ENCODE measurements at places on chromosomes 2 and 18. TPM values are rescaled to one million over a fixed set of nuclear protein-coding genes. Genes with fewer than 3 reads are reported as not detected.

NAT8 gene
- not detected for total RNA-seq

AOX1 gene
- total RNA-seq: not detected

POTEI gene
- total RNA-seq: not detected

NPPC gene
- not detected for total RNA-seq

SPC25 gene
- total RNA-seq: not detected

SUCLG1 gene
- 51.1 TPM for total RNA-seq

CCDC74A gene
- total RNA-seq: 1.4 TPM

GRCh38 chr2:165191096-165191728 is 12.6 kb downstream of the SCN3A start:
- DNase-seq: no peak

DNA sequence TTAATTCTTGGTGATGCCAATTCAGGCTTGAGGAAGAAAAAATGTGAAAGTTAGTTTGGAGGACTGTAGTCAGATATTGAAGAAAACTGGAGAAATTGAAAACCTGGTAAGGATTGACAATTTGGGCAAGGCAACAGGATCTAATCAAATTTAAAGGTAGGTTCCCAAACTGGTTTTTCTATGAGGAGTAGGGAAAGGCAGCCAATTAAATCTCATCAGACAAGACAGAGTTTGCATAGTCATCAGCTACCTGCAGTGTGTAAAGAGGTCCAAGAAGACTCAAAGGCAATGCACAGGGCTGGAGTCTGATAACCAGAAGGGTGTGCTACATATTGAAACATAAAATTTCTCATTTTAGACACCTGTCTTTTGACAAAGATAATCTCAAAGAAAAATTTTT is 16.0 kb upstream of the CAB39 start:
- DNase-seq: no peak

DNA sequence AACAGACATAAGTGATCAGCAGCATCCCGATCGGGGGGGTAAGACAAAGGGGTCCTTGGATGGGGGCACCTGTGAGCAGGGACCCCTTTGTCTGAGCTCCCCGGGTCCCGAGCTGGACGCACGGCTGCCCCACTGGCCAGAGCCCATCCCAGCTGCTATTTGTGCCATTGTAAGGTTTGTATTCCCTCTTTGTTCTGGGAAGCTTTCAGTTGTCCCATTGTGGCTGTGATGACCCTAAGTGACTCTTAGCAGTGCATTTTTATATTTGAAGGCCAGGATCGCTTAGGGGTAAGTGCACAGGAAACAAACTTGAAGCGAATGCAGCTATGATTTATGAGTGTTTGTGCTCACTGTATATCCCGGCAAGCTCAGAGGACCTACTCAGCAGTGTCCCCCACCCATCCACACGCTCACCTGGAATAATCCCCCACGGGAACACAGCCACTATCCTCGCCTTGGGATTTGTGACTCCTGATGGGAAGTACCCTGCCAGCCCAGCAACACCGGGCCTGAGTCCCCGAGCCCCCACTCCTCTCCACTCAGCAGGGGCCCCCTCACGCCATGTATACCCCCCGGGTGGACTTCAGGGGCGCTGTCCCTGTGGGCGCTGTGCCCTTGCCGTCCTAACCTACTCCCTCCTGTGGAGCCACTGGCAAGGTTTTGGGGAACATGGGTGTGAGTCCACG is 80.1 kb downstream of the MBP start:
- no peak for DNase-seq

GRCh38 chr2:144409241-144409640 is 110.7 kb downstream of the ZEB2 start:
- DNase-seq: no peak

DNA sequence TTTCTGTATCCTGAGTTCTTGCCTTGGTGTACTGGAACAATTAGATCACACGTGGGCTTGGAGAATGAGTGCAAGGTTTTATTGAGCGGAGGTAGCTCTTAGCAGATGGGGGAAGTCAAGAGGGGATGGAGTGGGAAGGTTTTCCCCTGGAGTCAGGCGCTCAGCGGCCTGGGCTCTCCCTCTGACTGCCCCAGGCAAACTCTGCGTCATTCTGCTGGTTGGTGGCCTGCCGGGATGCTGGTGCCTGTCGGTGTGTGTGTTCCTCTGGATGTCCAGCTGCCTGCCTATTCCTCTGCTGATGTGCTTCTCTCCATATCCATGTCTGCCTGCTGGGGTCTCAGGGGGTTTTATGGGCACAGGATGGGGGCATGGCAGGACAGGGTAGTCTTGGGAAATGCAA is 111.0 kb downstream of the TRIB2 start:
- no peak for DNase-seq

DNA sequence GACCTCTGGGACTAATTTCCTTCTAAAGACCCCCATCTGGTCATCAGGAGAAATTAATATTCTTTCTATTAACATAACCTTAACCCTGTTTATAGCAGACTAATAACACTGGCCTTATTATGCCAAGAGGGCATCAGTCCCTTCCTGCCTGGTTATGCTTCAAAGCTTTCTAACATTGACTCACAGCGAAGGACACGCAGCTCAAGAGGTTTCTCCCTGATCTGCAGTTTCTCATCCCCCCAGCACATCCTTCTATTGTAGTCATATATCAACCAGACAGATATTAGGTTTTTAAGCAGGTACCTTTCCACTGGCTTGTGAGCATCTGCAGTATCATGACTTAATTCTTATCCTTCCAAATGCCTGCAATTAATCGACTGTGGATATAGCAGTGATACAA is 100.0 kb upstream of the CXCR4 start:
- DNase-seq: no peak

- no peak for DNase-seq
These were observed 1531.9 kb upstream of the ACVR2A start for GRCh38 chr2:146312899-146313298.

- DNase-seq: no peak
These were observed 221.5 kb downstream of the ANKRD30B start for GRCh38 chr18:14969500-14969899.

- no peak for DNase-seq
These were observed 131.4 kb upstream of the ID2 start for GRCh38 chr2:8550481-8550880.

DNA sequence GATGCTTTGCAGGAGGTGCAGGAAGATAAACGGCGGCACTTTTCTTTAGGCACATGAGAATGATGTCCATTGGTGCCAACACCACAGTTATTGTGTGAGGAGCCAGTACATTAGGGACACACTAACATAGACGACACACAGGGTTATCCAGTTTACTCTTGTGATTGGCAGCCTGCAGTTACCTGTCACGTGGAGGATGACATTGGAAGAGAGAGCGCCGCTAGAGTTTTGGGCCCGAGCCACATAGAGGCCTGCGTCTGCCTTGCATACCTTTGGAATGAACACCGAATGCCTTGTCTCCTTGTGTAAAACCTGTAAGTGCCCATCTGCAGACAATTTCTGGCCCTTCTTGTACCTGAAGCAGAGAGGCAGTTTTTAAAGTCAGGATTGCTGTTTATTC is 26.9 kb upstream of the TTN start:
- no peak for DNase-seq

GRCh38 chr2:143071185-143071876 is 57.9 kb upstream of the ARHGAP15 start:
- no peak for DNase-seq

GRCh38 chr2:18598848-18599484 is 9.6 kb upstream of the NT5C1B start:
- no peak for DNase-seq

DNA sequence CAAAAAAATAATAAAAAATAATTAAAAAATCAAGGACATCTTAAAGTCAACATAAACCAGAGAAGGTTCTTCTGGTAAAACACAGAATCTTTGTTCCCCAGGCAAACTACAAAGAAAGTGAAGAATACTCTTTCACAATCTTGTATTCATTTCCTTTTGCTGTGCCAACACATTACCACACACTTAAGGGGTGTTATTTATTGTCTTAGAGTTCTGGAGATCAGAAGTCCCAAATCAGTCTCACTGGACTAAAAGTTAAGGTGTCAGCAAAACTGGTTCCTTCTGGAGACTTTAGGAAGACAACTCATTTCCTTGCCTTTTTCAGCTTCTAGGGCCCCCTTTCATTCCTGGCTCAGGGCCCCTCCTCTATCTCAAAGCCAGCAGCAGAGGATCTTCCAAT is 12.2 kb upstream of the CAB39 start:
- no peak for DNase-seq

GRCh38 chr18:7637269-7637668 is 70.2 kb downstream of the PTPRM start:
- no peak for DNase-seq

- DNase-seq: no peak
These were observed 3.4 kb downstream of the MBP start for GRCh38 chr18:77129150-77129551.

DNA sequence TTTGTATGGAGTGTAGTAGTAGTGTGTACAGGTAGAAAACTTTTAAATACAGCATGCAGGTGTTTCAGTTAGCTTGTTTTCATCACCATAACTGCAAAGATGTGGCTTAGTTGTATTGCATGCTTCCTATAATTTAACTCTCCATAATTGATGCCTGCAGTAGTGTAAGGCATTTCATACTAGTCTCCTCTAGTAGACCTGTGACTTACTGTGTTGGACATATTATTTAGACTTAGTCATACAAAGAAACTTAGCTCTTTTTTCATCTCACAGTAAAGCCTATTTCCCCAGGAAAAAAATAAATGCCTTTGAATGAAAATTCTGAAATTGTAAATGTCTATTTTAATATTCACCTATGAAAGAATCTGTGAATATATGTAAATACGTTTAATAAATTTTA is 52.8 kb upstream of the TWSG1 start:
- no peak for DNase-seq

DNA sequence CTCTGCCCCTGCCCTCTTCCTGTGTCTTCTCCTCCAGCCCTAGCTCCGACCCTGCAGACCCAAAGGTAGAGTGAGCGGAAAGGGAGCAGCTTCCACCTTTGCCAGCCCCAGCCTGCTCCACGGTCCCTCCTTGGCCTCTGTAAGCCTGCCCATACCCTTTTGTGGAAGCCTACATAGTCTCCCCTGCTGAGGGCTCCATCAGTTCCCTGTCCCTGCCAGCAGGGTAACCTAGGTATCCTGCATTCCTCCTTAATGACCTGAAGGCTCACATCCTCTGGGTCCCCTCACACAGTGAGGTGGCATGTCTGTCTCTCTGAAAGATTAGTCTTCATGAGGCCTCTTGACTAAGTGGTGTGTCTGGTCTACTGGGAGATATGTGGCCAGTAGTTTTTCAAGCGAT is 20.5 kb upstream of the ACKR3 start:
- DNase-seq: no peak

DNA sequence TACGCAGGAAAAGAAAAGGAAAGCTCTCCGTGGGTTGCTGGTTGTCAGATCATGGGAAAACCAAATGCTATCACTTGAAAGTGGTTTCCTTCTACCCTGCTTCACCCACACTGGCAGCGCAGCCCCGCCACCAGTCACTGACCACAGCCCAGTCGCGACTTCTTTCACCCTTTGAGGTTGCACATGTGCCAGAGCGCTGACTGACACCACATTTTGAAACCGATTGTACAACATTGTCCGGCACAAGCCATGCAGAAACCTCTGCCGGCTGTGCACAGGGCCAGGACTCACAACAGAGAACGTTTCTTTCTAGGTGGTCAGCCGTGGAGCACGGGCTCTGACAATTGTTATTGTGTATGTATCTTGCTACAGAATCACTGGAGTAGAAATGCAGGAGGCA is 827.2 kb upstream of the POU3F3 start:
- no peak for DNase-seq
